ENCODE measurements at places on chromosomes 7 and 10. TPM values are rescaled to one million over a fixed set of nuclear protein-coding genes. Genes with fewer than 3 reads are reported as not detected.
A peak's percentile ranks its signal among the peaks of the same experiment; 100 is the strongest.

DNA sequence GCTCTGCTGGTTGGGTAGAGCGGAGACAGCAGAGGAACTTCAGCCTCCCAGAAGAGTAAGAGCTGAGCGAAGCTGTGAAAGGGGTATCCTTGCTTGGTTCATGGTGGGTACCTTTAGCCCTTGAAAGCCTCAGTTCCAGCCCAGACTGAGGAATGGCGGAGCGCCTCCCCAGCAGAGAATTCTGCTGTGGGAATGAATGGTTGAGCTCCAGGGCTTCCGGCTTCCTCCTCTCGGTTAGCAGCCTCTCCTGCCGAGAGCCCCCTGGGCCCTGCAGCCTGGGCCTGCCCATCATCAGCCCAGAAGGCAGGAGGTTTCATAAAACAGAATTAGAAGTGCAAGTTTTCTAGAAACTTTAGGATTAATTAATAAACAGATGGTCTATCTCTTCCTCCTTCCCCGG, 79.9 kb upstream of the ANLN start:
- no peak for DNase-seq

OPN1SW gene
- not detected for total RNA-seq

PNLIPRP1 gene
- not detected for total RNA-seq

- DNase-seq: no peak
Observed at GRCh38 chr7:94050046-94050445, 45.9 kb upstream of the BET1 start.

CRYGN gene
- total RNA-seq: not detected

DNA sequence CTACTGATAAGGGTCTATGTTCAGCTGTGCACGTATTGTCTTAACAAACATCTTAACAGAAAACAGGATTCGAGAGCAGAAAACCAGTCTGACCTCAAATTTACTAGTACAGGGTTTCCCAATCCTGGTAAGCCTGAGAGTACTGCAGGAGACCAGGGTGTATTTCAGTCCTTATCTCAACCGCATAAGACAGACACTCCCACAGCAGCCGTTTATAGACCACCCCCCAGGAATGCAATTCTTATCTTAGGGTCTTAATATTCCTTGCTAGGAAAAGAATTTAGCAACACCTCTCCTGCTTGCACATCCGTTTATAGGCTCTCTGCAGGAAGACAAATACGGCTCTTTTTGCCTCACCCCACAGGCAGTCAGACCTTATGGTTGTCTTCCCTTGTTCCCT, 277.3 kb downstream of the SDK1 start:
- DNase-seq: no peak

GRCh38 chr10:29535012-29535777, 99.6 kb downstream of the SVIL start:
- no peak for DNase-seq

DNA sequence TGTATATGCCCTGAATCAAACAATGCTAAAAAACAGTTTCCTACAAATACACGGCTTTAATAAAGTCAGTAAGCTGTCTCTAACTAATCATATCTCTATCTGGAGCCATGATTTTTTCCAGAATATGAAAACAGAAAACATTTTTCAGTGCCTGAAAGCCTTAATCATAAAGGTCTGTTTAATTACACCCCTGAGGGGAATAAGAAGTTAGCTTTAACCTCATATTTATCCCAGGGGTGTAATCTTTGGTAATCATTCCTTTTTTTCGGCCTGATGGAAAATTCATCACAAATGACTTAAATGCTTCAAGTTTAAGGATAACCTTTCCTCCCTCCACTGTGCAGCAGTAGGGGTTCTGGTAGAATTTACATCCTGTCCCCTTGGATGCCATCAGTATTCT, 124.2 kb downstream of the ATE1 start:
- DNase-seq: no peak

DNA sequence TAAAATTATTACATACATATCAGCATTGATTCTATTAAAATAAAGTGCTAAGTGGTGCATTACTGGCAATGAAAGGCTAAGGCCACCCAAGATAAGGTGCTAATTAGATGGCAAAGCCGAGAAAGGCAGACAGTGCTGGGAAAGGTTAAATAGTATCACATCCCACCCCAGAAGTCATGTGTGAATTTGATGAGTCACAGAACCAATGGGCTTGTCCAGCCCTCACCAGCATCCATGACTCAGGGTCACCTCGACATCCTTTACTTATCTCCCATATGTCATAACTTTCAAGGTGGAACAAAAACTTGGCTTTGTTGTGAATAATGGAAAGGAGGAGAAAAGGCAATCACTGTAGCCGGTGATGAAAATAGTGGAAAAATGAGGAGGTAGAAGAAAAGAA, 459.1 kb downstream of the PLXNA4 start:
- DNase-seq: no peak

- DNase-seq: no peak
Observed at GRCh38 chr7:112571852-112572607, 91.2 kb downstream of the LSMEM1 start.

- no peak for DNase-seq
Observed at GRCh38 chr7:151276666-151277590, 28.4 kb upstream of the SMARCD3 start.

SPDYE11 gene
- total RNA-seq: not detected

DNA sequence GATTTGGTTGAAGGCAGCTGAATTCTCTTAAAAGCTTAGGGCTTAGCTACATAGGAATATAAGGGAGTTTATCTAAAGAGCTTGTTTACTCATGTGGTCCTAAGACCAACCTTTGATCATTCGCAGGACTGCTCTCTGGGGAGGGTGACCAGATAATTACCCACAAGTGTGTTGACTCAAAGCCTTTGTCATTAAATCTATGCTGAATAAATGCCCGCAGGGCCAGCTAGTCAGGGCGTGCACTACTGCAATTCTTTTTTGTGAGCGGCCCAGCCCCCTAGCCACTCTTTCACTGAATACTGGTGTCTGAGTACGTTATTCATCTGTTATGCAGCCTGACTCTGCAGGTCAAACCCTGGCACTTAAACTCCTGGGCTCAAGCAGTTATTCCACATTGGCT, 69.6 kb downstream of the AKAP9 start:
- no peak for DNase-seq

GRCh38 chr10:2143213-2143835, 406.0 kb upstream of the ADARB2 start:
- DNase-seq: no peak

CYP2C19 gene
- not detected for total RNA-seq

FXYD4 gene
- not detected for total RNA-seq

- DNase-seq: no peak
Observed at GRCh38 chr7:22179442-22179879, 177.5 kb downstream of the RAPGEF5 start.

- DNase-seq: no peak
Observed at GRCh38 chr7:50618281-50618680, 53.1 kb upstream of the DDC start.

PDZD7 gene
- total RNA-seq: 0.12 TPM

CTAGE4 gene
- total RNA-seq: 6.7 TPM

DPYSL4 gene
- total RNA-seq: 0.84 TPM

LRRC17 gene
- total RNA-seq: 2.6 TPM

NPTX2 gene
- 11.3 TPM for total RNA-seq

GTF2I gene
- 149 TPM for total RNA-seq

DNA sequence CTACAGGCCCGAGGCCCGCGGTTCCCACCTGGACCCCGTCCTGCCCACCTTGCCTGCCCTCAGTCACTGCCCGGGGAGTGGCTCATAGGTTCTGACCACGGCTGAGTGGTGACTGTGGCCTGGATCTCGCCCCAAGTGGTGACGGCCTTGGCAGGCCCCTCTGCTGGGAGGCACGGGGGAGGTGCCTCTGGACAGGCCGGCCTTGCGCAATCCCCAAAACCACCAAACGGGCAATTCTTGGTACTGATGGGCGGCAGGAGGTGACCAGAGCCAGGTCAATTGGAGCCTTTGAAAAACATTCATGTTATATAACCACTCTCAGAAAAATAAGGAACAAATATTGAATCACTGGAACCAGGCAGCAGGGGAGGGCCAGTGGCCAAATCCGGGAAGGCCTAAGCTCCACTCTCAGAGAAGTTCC, 83.4 kb downstream of the PRKAG2 start:
- no peak for DNase-seq

GRCh38 chr7:29865526-29865925, 59.2 kb downstream of the WIPF3 start:
- no peak for DNase-seq

- no peak for DNase-seq
Observed at GRCh38 chr10:34474009-34474376, 341.1 kb downstream of the PARD3 start.

DNA sequence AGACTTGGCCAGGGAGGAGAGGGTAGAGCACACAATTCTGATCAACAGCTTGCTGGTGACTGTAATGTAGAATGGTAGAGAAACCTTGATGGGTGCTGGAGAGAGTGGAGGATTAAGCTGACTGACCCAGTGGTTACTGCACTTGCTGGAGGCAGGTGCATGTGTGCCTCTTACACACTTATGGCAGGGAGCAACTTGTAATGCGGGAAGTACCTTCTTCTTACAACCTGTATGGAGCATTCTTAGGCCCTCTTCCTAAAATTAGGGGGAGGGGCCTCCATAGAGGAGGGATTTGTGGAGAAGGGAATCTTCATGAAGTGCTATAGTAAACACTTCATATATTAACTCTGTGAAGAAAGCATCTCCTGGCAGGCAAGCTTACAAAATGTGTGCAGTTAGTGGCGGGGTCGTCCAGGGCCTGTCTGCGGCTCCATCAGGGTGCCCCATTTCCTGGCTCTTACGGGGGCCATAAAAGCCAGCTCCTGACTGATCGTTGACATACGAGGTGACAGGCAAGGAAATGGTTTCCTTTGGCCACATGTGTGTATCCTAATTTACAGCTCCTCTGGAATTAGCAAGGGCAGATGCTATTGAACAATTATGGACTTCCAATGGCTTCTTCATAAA, 113.5 kb downstream of the RTKN2 start:
- DNase-seq: no peak

DNA sequence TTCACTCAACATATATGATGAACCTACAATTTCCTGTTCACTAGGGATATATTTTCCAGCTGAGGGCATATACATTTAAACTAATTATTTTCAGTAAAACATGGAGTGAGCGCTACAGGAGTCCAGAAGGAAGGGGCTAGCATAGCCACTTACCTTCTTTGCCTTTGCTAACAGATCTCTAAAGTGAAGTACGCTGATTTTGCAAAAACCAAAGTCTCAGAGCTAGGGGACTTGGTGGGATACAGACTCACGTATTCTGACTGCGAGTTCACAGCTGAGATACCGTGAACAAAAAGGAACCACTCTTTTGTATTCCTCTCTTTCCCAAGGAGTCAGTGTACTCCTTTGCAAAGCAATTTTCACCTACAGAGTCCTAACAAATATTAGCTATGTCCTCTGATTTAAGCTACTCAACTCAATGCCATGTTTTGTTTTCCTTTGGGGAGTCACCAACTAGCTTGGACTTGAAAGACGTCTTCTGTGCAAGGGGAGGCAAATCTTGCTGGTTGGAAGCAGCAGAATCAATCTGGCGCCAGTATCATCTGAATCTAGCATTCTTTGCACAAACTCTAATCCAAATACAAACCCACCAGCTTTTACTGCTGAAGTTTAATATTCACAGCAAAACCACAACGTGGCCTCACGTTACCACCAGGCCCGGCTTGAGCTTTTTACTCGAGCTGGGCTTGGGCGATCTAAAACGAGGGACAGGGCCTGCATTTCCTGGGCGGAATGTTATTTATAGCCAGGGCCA, 657 bp downstream of the CDNF start:
- DNase-seq: no peak

- DNase-seq: no peak
Observed at GRCh38 chr10:127150136-127150535, 46.3 kb downstream of the INSYN2A start.

GRCh38 chr10:118543714-118544400, 51.6 kb downstream of the PRLHR start:
- DNase-seq: no peak

PLEKHS1 gene
- total RNA-seq: not detected

DNA sequence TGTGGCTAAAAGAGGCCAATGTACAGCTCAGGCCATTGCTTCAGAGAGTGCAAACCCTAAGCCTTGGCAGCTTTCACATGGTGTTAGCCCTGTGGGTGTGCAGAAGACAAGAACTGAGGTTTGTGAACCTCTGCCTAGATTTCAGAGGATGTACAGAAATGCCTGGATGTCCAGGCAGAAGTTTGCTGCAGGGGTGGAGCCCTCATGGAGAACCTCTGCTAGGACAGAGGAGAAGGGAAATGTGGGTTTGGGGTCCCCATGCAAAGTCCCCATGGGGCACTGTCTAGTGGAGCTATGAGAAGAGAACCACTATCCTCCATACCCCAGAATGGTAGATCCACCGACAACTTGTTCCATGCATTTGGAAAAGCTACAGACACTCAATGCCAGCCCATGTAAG, 12.4 kb downstream of the SORCS1 start:
- DNase-seq: no peak

GRCh38 chr7:112938863-112939573, 147.6 kb downstream of the GPR85 start:
- DNase-seq: peak; percentile 23

- DNase-seq: no peak
Observed at GRCh38 chr10:68371604-68372003, 35.5 kb downstream of the RUFY2 start.

GRCh38 chr7:121329191-121330052, 622 bp downstream of the WNT16 start:
- no peak for DNase-seq

ABCC2 gene
- 0.84 TPM for total RNA-seq

SPRN gene
- total RNA-seq: not detected

DNA sequence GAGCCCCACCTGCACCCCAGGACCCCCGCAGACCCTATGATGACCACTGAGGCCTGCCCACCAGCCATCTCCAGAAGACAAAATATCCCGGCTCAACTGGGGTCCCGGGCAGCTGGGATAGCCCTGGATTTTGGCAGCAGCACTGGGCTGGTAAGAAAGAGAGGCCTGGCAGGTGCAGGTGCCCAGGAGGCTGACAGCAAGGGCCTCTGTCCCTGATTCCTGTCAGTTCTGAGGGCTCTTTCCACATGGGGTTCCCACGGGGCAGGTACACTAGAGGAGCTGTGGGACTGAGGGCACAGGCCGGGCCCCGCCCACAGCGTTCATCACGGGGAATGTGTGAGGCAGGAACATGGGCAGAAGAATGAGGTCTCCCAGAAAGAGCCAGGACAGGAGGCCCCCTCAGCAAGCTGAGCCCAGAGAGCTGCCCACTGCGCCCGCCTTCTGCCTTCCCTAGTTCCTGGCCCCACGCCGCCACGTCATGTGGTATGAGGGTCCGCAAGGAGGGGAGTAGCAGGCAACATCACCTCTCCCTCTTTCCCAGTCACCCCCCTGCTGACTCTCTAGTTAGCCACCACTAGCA, 12.8 kb upstream of the NDST2 start:
- DNase-seq: no peak

NSUN6 gene
- 7.3 TPM for total RNA-seq

MAGI2 gene
- total RNA-seq: 9.3 TPM

Measured in omental fat pad (tissue), 4 donors.